ENCODE measurements at places on chromosomes 3 and 15.
A peak's percentile ranks its signal among the peaks of the same experiment; 100 is the strongest.

DNA sequence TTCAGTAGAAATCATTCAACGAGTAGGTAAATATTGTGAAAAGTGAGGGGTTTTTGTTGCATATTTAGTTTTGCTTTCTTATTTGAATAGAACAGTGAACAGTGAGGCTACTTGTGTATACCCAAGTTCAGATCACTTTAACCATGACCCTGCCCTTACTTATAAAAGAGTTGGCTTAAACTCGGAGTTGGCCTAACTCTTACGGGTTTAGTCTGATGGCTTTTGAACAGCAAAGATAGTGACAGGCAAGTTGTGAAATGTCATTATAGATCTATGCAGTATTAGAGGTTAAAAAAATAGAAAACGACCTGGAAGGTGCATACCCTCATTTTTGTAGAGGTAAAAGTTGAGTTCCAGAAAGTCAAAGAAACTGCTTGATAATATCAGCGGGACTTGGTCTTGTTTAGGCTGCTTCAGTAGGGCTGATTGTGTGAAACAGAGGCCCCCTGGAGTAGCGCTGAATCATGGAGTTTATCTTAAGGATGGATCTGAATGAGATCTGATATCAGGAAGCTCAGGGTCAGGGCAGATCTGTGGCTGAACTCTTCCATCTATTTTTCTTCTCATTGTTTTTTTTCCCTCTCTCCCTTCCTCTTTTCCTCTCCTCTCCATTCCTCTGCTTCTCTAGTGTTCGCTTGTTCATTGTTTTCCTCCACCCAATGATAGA is 359.8 kb downstream of the LPP start:
- no peak for DNase-seq

DNA sequence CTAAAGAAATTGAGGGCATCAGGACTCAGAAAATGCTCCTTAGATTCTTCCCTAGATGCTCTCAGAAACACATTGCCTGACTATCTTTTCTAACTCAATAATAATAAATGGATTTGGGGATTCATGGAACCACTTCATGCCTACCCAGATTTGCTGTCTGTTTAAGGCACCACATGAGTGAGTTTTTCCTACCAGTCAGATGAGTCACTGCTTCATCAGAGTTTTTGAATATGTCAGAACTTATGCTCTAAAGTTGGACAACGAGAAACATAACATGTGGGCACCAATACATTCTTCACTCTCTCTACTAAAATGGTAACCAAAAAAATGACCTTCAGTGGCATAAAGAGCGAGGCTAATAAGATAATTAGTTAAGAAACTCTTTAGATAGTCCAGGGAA is 1135.1 kb downstream of the TUSC7 start:
- DNase-seq: peak; percentile 34

DNA sequence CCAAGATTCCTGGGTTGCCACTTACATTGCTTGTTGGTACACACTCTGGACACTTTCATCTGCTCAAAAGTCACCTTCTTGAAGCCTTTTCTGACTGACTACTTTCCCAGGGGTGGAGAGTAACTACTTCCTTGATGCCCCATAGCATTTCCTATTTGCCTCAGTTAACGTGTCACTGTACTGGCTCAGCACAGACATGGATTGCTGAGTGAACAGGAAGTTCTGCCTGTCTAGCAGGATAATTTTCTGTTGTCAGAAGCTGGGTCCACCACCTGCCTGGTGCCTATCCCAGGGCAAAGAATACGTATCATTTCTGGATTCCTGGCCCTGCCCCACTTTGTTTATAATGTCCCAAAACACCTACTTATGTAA is 15.3 kb upstream of the ABHD17C start:
- DNase-seq: no peak

DNA sequence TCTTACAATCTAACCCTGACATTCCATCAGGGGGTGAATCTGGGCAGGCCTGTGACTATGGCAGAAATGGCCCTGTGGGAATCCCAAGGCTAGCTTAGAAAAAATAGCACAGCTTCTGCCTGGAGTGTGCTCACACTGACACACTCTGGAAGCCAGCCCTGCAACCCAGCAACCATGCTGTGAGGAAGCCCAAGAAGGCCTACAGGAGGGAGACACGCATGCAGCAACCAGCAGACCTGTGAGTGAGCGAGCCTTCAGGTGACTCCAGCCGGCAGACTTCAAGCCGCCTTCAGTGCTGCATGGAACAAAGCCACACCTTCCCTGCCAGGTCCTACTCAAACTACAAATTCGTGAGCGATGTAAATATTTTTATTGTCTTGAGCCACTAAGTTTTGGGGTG is 26.1 kb downstream of the RAB6B start:
- no peak for DNase-seq

- no peak for DNase-seq
Observed at GRCh38 chr3:64441861-64442260, 216.6 kb upstream of the PRICKLE2 start.

- no peak for DNase-seq
Observed at GRCh38 chr15:78365917-78366316, 25.8 kb downstream of the CRABP1 start.

DNA sequence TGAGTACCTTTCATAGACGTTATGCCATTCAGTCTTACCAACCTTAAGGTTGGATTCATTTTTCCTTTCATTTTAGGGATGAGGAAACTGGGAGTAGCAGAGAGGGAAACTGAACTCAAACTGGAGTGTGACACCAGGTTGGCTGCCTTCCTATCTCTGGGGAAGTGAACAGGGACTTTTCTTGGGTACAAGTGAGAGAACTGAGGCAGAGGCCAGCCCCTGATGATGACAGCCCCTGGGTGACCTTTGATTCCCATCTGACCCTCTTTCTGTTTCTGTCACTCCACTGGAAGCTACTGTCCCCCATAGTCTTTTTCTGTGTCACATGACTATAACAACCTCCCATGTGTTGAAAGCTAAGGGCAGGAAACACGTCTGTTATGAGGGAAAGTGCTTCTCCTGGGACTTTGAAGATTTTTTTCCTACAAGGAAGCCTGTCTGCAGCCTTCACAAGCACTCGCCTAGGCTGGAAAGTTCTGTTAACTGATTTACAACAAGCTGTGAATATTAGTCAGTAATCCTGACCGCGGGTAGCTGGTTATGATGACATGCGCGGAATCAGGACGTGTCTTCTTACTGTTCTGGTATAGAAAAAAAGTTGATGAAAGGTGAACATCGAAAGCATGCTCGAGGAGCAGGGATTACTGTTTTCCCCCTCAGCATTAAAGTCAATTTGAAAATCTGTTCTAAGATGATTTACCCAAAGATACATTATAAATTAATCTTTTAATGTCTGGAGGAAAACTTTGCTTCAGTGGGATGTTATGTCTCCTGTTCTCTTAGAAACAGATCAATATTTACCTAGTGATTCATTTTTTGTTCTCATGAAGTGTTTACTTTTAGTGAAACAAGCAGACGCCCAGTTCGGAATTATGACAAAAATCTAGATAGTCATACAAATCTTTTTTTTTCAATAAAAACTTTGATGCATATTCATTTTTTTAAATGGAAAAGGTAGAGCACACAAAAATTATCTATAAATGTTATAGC is 31.5 kb downstream of the ABHD2 start:
- DNase-seq: peak; percentile 19

GRCh38 chr3:161070980-161071663 is 34.0 kb downstream of the B3GALNT1 start:
- no peak for DNase-seq

- DNase-seq: no peak
Observed at GRCh38 chr15:62740141-62741004, 302.2 kb upstream of the TPM1 start.

DNA sequence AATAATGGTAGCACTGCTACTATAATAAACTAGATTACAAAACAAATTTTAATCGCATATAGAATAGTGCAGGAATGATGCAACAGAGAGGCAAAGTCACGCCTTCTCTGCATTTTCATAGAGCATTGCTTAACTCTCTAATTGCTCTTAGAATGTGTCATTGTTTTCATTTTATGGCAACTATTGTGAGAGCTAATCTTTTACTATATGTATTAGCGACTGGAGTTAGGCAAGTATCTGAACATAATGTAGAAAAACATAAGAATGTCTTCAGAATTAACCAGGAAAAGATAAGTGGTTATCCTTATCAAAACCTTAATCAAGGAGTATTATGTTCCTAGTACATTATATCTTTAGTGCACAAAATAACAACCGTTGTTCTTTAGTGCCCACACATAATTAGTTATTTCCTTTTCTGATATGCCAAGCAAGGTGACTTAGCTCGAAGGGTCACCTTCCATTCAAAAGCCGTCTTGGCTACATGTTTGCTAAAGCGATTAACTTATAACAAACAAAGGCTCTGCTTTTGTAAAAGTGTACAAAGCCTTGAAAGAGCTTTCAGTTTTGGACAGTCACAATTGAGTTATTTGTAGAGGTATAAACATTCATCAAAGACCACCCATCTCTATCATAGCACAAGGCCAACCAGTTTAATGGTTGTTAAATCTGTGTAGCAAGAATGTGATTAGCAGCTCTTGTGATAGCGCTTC is 1328.9 kb downstream of the ROBO2 start:
- DNase-seq: no peak

GRCh38 chr3:110521019-110521418 is 550.6 kb upstream of the NECTIN3 start:
- no peak for DNase-seq

GRCh38 chr3:141382571-141382970 is 14.3 kb downstream of the ZBTB38 start:
- DNase-seq: no peak

GRCh38 chr3:32930161-32930560 is 21.3 kb upstream of the CCR4 start:
- no peak for DNase-seq

DNA sequence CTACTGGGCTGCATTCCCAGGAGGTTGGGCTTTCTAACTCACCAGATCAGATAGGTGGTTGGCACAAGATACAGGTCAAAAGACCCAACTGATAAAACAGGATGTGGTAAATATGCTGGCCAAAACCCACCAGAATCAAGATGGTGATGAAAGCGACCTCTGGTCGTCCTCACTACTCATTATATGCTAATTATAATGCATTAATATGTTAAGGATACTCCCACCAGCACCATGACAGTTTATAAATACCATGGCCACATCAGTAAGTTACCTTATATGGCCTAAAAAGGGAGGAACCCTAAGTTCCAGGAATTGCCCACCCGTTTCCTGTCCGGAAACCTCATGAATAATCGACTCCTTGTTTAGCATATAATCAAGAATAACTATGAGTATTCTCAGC is 31.6 kb downstream of the CFAP44 start:
- no peak for DNase-seq

DNA sequence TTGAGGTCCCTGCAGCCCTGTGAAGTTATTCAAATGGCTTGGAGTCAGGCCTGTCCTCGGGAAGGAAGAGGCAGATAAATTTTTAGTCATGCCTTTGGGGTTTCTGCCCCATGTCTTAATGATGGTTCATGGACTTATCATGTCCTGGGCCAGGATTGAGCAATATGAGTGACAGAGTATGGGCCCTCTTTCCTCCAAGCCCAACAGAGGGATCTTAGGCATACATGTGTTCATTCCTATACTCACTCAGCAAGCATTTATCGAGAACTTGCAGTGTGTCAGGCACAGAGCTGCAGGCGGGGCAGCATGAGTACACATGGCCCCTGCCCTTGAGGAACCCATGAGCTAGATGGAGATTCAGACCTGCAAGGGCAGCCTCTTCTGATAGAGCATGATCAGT is 6.2 kb downstream of the ESYT3 start:
- no peak for DNase-seq

DNA sequence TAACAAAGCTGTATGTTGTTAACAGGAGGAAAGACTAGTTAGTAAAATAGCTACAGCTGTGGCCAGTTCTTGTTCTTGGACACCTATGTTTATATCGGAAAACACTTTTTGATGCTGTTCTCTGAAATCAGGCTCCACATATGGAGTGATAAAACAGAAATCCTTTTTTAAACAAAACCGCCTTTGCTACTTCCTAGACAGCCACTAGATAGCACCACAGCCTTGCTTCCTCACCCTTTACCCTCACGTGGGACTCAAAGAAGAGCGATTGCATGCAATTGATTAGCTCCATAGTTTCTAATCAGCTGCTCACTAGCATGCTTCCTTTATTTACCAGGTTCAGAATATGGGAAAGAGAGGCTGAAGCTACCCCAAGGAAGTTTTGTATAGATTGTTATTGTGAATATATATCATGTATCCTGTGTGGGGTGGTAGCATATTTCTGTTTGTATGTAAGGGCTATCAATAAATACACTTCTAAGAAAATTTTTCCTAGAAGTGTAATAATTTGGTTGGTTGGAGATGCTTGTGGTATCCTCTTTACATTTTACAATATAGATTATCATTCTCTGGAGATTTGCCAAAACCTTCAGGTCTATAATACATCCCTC is 4.3 kb upstream of the MTFMT start:
- peak; percentile 58 for DNase-seq

DNA sequence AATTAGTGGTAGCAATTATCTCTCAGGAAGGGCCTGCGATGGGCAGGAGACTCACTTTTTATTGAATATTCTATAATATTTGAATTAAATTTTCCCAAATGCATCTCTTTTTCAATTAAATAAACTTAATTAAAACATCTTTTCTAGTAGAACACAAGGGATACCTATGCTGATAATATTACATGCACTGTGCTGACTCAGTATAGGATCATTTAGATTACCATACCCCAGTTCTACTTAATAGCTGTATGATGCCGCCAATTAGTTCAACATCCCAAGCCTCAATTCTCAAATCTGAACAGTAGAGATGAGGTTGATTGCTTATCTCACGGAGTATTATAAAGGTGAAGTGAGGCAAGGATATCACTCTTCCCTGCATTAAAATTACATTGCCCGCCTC is 149.2 kb downstream of the SLCO3A1 start:
- no peak for DNase-seq
